Left lobe of liver (tissue), 2 donors: ENCODE measurements at places on chromosomes 4 and X.

GRCh38 chr4:6755088-6755753, 27.3 kb upstream of the KIAA0232 start:
- DNase-seq: peak; percentile 96

GRCh38 chr4:16916719-16917337, 18.4 kb upstream of the LDB2 start:
- peak; percentile 78 for DNase-seq

GRCh38 chrX:104118765-104119164, 6.4 kb downstream of the ZCCHC18 start:
- no peak for DNase-seq

DNA sequence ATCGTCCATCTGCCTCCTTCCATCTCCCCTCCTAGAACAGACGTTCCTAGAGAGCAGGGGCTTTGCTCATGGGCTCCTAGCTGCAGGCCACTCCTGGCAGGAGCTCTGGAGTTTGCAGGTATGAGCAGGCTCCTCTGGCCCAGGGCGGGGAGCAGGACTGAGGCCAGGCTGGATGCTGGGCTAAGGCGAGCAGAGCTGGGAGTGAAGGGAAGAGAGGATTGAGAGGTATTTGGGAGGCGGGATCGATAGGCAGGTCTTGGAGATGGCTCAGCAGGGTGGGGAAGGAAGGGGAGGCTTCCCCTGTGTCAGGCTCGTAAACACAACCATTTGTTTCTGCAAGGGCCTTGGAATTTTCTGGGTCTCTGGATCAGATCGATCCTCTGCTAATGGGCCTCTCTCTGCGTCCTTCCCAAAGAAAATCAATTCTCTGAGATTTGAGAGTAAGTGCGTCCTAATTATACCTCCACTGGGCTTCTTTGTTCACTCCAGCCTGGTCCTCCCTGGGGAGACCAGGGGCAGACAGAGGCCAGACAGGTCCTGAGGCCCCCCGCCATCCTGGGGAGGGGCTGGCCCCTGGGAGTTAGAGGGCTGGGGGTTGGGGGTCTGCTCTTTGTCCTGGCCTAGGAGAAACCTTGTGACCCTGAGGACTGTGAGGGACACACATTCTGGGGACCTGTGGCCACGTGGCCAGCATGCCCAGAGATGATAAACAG, 94.8 kb upstream of the PSAPL1 start:
- no peak for DNase-seq

DNA sequence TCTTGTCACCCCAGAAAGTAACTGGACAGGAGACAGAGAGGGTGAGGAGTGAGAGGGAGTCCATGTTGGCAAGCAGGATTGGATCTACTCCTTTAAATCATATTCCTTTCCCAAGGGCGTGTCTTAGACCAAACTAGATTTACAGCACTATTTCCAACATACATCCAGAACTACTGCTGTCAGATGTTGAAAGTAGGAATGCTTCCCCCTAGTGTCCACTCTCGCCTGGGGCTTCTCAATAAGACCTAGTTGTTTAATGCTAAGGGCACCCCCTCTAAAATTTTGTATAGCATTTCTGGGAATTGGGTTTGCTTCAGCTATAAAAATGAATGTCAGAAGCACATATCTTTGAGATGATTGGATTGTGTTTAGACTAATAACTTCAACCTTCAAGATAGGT, 13.3 kb downstream of the OFD1 start:
- no peak for DNase-seq

DNA sequence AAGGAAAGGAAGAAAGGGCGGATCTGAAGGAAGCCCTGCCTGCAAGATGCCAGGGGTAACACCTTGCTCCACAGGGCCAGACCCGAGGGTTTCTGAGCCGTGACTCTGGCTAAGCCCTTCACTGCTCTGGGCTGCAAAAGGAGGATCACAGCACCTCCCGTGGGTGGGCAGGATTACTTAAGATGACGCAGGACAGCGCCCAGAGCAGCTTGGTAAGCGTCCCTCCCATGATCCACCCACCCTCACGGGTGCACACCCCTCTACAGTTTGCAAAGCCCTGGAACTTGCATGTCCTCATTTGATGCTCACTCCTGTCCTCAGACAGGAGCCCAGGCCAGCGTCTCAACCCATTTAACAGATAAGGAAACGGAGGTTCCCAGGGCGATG, 64.9 kb downstream of the CRMP1 start:
- no peak for DNase-seq

- no peak for DNase-seq
Measured at GRCh38 chr4:96776920-96777527, 937.1 kb downstream of the PDHA2 start.

GRCh38 chrX:34197946-34198345, 65.8 kb upstream of the FAM47A start:
- DNase-seq: no peak

DNA sequence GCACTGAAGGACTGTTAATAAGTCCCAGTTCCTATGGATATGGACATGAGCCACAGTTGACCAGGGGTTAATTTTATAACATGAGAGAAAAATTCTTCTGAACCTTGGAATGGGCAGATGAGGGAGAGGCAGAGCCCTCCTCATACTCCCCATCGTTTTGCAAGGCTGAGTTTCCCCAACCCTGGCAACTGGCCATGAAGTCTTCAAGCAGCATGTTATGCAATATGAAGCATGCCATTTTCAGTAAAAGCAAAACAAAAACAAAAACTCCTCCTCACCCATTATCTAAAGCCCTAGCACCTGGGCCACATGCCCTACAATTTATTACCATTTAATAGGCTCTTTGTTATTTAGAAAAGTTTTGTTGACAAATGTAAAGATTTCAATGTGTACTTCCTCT, 64.5 kb downstream of the GPC4 start:
- DNase-seq: no peak
